ENCODE measurements at places on chromosomes 16 and 17.

GRCh38 chr16:67726106-67727034 lies 7.3 kb upstream of the GFOD2 start:
- DNase-seq: no peak

DNA sequence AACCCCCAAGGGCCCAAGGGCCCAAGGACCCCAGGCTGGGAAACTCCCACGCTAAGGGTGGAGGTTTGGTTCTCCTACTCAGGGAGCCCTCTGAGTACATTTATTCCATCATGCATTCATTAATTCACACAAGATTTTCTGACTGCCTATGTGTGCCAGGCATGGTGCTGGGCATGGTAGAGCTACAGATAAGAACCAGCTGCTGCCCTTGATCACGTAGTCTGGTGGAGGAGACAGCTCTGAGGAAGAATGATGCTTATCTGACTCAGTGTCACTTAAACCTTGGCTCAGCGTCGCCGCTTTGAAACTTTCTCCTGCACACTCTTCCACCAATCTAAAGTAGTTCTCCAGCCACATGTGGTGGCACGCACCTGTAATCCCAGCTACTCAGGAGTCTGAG lies 3.6 kb upstream of the ARL4D start:
- no peak for DNase-seq

GRCh38 chr16:75565640-75566039 lies 539 bp upstream of the GABARAPL2 start:
- no peak for DNase-seq

- no peak for DNase-seq
Observed at GRCh38 chr17:27608328-27609230, 22.4 kb upstream of the LGALS9 start.

DNA sequence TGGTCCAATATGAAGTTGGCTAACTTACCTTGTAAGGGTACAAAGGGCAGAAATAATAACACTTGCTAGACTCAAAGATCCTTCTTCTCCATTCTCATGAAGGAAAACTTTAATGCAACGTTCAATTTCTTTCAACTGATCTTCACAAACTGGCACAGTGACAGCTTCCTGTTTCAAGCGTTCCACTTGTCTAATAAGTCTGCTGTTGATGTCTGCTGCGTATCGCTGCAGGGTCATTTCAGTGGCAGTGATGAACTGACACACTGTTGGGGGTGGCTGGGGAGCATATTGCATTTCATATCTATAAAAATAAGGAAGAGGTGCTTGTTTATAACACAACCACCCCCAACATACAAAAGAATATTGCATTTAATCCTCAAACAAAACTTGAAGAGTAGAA lies 33.5 kb upstream of the ARL6IP1 start:
- DNase-seq: no peak

GRCh38 chr16:69073181-69073702 lies 32.2 kb upstream of the HAS3 start:
- DNase-seq: no peak

- no peak for DNase-seq
Observed at GRCh38 chr17:75506888-75507287, 8.4 kb downstream of the CASKIN2 start.

DNA sequence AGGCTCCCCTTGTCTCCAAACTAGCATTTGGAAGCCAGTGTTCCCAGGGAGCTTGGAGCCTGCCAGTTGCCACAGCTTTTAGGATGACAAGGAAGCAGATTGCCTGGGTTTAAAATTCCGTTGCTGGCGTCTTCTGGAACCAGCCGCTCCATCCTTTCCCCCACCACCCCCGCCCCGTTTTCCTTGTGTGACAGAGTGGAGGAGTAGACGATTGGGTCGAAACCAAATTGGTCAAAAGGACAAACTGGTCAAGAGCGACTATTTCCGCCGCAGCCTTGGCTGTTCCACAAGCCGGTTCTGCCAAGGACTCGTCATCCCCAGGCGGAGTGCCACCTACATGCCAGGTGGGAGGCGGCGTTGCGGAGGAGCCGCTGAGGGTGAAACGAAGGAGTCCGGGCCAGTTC lies 91.1 kb downstream of the RPA1 start:
- no peak for DNase-seq

DNA sequence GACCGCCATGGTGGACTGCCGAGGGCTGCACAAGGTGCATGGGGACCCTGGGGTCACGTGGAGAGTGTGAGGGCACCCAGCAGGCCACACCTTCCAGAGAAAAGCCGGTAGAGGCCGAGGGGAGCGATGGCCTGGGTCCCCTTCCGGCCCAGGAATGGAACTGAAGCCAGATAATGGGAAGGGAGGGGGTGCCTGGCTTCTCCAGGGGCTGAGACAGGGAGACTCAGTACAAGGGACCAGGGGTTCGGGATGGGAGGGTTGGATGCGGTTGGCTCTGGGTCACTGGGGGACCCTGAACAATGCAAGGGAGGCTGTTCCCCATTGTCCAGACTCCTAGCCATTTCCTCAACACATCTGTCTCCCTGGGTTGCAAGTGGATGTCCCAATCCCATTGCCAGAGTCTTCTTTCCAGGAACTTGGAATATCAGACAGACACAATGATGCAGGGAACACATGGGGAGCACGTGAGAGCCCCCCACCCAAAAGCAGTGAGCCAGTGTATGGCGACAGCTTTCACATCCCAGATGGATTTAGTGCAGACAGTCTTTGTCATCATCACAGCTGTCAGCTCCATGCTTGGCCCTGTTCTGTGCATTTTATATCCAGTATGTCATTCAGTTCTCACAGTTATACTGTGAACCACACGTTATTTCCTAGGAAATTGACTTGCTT lies 23.6 kb upstream of the DNAI2 start:
- no peak for DNase-seq

- DNase-seq: no peak
Observed at GRCh38 chr17:50192618-50193291, 8.7 kb downstream of the COL1A1 start.

DNA sequence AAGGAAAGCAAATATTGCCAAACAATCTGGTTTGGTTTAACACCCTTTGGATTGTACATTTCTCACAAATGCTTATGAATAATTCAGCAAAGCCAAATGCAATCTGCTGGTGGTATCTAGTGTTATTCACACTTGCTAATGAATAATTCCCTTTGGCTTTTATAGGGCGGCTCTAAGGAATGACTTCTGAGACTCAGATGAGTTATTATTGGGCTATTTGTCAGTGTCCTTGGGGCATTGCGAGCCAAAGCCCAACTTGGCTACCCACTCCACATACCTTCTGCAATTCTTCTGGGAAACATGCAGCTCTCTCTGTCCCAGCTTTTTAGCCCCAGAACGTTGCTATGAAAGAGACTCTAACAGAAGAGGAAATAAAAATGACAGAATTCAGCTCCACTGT lies 41.1 kb downstream of the FTO start:
- DNase-seq: no peak

DNA sequence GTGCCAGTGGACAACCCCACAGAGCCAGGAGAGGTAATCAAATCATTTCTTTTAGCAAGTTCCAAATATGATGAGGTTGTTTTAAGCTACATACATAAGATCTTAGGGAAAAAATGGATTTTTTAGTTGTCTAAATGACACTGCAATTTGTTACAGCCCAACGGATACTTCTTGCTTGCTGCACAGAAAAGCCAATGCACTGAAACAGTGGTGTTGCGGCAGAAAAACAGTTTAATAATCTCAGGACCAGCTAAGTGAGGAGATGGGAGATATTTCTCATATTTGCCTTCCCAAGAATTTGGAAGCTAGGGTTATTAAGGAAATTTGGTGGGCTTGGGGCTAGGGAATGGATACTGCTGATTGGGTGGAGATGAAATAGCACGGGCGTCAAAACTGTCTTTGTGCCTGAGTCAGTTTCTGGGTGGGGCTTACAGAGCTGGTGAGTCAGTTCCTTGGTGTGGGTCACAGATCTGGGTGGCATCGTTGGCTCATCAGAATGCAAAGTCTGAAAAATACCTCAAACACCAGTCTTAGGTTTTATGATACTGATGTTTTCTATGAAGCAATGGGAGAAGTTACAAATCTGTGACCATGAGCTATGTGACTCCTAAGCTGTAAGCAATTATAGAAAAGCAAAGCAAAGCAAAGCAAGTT lies 255.4 kb downstream of the IRX3 start:
- no peak for DNase-seq

DNA sequence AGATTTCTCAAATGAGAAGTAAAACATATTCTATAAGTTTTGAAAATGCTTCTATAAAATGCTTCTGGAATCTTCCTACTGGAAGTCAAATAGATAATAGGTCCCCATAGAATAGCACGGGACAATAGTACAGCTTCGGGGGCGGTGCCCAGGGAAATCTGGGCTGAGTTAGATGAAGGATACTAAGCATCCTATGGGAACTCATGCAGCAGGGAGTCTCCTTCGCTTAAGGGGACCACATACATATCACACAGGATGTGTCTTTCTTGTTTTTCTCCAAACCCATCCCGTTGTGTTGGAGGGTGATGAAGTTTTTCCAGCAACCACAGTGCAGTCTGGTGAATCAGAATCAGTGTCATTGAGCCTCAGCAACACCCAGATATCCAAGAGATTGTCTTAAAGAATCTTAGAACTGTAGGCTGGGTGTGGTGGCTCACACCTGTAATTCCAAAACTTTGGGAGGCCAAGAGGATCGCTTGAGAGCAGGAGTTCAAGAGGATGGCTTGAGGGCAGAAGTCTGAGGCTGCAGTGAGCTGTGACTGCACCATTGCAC lies 84.2 kb downstream of the PITPNC1 start:
- no peak for DNase-seq

GRCh38 chr17:64151016-64151368 lies 21.0 kb upstream of the ERN1 start:
- no peak for DNase-seq

- no peak for DNase-seq
Observed at GRCh38 chr17:72931635-72932034, 160.9 kb downstream of the SLC39A11 start.

GRCh38 chr16:89166696-89167424 lies 4.7 kb upstream of the CDH15 start:
- no peak for DNase-seq
